ENCODE measurements at places on chromosomes 7 and 10.

DNA sequence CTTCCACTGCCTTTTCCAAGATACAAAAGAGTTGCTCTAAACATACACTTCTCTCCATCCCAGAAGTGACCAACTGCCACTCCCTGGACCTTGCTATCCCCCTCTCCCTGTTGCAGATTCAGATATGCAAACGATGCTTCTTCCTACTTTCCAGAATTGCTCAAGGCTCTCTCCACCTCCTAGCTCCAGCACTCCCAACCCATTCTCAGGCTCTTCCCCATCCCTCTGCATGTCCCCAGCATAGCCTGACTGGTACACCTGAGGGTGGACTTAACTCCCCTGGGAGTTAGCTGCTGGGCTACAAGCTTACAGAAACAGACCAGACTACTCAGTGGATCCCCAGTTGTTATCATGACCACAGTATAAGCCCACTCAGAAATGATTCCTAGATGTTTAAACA lies 27.6 kb downstream of the MKRN1 start:
- no peak for DNase-seq

DNA sequence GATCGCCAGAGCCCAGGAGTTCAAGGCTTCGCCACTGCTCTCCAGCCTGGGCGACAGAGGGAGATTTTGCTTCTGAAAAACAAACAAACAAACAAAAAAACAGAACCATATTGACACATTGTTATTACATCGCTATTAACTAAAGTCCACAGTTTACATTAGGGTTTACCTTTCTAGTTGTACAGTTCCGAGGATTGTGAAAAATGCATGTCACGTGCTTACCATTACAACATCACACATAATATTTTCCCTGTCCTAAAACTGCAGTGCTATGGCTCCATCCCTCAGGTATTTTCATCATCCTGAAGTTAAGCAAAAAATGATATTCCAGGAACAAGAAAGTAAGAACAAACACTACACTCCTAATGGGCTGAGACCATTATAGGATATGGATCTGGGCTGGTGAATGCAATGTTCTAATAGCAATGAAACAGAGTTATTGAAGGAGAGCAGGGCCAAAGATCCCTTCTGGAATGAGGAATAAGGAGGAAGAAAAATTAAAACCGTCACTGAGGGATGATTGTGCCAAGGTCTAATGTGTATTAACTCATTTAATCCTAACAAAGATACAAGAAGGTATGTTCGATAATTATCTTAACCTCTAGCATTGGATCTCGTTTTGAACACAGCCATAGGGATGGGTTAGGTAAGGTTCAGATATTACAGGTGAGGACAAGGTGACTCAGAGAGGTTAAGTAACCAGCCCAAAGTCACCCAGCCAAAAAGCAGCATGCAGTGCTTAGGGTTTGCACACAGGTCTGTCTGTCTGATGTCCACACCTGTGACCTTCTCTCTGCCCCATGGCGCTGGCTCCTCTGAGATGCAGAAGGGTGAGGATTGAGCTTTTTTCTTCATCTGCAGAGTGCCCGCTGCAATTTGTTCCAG lies 14.0 kb upstream of the CUX1 start:
- DNase-seq = no peak

DNA sequence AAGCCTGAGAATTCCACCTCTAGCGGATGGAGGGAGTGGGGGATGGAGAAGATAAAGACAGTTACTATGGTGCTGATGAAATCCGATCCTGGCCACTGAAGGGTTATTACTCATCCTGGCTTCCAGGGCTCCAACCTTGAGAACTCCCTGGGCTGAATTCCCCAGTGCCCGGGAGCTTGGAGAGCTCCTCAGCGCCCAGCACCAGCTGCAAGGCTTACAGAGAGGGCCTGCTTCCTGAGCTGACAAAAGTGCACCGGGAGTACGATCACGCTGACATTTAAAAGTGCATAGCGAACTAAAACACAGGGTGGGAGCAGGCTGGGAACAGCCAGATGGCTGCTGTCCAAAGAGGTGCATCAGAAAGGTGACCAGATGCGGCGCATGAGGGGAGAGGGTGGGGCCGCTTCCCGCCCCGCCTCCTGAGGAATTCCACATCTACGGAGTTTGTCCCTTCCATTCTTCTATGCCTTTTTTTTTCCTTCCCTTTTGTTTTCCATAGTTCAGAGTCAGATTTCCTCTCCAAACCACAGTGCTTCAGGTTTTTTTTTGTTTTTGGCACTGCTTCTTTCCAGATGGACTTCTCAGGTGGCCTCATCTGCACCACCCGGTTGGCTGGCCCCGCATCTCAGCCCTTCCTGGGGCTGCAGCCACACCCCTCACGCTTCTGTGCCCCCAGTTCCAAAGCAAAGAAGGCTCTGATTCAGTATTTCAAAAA lies 62.4 kb upstream of the MKRN1 start:
- no peak for DNase-seq

GRCh38 chr7:32587411-32587948 lies 92.2 kb downstream of the AVL9 start:
- DNase-seq = peak; percentile 79

- DNase-seq = no peak
Observed at GRCh38 chr7:76054123-76055120, 6.5 kb downstream of the MDH2 start.

- no peak for DNase-seq
Observed at GRCh38 chr7:90968871-90969270, 295.4 kb upstream of the FZD1 start.

DNA sequence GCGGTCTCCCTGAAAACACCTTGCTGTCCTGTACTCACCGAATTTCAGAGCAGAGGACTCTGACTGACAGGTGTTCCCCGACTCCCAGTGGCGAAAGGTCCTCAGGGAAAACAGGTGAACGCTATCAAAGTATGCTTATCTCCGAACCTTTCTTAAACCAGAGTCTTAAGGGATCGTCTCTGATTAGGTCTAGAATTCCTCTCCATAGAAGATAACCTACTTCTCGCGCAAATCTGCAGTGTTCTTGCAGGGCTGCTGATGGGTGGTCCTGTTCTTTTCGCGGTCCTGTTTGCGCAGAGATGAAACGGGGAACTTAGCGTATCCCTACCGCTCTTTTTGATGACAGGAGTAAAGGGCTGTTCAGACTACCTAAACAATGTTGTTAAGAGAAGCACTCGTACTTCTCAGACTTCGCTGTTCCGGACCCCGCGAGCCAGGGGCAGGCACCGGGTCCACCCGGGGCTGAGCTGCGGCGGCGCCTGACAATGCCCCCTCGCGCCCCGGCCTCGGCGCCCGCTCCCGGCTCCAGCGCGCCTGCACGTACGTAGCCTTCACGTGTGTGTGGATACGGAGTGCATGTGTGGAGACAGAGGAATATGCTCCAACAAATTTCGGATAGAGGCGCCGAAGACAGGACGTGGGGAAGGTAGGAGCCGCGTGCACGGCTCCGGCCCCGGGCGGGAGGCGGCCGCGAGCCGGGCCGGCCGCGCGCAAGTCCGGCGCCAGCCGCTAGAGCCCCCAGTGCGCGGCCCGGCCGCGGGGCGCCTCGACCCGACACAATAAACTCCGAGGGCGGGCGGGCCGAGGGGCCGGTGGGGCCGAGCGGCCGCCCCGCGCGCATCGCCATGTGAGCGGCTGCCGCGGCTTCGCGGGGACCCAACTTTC lies 766 bp upstream of the ZMYND11 start:
- no peak for DNase-seq

DNA sequence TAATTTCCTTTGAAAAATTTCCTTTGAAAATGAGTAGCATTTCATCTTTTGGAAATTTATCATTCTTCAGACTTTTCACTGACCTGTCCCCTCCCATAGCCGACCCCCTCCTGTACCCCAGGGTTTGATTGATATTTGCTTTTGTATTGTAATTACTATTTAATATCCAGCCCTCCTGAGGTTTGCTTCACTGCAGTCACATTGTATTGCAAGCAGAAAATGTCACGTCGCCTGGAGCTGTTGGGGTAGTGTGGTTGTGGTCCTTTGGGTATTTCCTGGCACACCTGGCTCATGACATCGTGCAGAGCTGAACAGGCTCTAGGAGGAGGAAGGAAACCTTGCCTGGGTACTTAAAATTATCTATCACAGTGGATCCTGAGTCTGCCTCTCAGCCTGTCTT lies 116.1 kb downstream of the INSYN2A start:
- DNase-seq = no peak

DNA sequence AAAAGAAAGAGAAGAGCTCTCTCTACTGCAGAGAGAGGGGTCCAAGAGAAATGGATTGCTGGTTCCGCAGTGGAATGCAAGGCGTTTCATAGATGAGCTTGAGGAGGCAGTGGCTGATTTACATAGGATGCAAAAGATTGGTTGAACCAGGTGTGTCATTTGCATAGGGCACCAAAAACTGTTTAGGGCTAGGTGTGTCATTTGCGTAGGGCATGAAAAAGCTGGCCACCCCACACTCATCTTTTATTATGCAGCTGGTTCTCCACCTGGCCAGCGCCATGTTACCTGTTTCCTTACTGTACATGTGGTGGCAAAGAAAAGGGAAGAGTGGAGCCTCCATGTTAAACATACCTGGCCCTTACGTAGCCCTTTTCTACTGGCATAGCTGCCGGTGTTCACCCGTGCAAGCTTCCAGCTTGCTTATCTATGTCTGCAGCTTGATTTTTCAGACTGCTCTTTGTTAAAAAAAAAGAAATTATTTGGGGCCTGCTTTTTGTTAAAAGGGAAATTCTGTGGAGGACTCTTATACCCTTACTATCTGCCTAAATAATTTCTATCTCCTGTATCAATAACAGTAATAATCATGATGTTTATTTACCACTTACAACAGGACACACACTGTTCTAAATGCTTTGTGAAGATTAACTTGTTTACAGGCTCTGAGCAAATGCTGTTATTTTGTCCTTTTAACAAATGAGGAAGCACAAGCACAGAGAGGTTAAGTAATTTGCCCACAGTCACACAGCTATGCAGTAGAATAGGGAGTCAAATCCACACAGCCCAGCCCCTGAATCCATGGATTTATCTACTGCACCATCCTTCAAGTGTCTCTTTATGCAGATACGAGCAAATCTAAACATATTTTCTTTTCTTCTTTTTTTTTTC lies 33.3 kb downstream of the CASP7 start:
- DNase-seq = no peak

DNA sequence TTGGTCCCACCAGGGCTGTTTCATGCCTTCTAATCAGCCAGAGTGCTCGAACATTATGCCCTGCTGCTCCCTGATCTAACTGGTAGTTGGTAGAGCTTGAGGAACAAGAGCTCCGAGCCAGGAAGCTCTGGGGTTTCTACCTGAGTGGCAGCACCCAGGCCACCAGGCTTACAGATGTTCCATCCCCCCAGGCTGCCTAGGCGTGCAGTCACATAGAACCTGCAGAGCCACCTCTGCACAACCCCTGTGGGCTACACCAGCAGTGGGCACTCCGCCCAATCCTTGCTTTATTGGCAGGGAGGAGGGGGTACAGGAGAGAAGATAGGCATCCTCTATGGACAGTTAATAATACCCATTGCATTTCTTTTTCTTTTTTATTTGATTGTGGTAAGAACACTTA lies 21.8 kb downstream of the MAP3K8 start:
- DNase-seq = no peak

Data from BJ (cell line).